ENCODE measurements at places on chromosomes 4 and X. TPM values are rescaled to one million over a fixed set of nuclear protein-coding genes. Genes with fewer than 3 reads are reported as not detected.

The PAGE5 gene
- total RNA-seq = not detected

The PLP1 gene
- total RNA-seq = 256 TPM

The ARL13A gene
- not detected for total RNA-seq

The MAGEC3 gene
- not detected for total RNA-seq

The SSX2 gene
- not detected for total RNA-seq

The SHROOM2 gene
- 5.0 TPM for total RNA-seq

The NAAA gene
- total RNA-seq = 70.5 TPM

The CRLF2 gene
- 0.84 TPM for total RNA-seq

The ANK2 gene
- total RNA-seq = 113 TPM

The GAGE12H gene
- not detected for total RNA-seq

The ITGB1BP2 gene
- 0.66 TPM for total RNA-seq

The HMX1 gene
- total RNA-seq = not detected

The TLR1 gene
- total RNA-seq = 29.7 TPM

The SMIM43 gene
- total RNA-seq = 5.7 TPM

The UPF3B gene
- 7.0 TPM for total RNA-seq

The LRP2BP gene
- total RNA-seq = 1.7 TPM

DNA sequence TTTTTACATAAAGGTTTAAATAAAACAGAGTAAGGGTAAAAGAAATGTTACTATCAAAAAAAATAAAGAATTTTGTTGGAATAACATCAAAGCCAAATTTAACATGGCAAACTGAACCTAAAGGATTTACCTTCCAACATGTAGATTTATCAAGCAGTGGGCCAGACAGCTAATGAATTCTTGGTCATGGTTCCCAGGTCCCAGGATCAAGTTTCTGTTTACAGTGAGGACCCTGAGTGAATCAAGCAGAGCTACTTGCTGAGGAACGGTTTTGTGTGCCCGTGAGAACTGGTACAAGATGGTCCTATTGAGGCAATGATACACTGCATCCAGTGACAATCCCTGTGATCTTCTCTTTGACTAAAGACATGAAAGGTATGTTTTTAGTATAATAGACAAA lies 157.1 kb downstream of the CDS1 start:
- no peak for DNase-seq

DNA sequence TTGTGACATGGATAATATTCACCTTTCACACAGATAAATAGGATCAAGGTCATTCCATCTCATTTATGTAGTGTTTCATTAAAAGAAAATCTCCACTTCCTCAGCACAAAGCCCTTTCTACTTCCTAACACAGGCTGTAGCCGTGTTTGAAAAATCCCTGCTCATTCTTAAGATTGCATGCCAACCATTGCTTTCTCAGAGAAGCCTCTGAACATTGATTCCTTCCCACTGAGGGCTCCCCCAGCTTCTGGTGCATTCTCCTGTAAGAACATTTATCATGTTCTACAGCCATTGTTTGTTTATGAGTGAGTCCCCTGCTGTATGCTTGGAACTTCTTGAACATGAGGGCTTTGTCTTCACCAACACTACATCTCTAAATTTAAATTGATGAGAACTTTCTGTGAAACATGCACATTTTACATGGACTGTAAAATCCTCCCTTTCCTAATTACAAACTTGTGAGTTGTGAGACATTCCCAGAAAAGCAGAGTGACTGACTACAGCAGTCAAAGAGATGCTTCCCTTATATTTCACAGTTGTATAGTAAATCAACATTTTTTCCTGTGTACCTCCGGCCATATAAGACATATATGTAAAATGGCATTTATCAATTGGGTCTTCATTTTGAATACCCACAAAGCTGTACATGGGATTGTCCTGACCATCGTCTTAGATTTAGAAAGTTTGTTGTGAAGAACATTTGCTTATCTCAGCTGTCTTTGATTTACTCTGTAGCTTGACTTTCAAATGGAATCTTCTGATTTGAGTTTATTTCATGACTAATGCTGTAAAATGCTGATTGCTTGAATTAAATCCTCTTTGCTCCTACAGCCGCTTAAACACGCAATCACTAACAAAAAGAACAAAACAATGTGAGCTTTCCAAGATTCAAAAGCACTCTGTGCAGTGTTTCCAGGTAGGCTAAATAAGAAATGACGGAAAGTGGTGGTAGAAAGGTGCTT lies 600.5 kb upstream of the SLIT2 start:
- no peak for DNase-seq

DNA sequence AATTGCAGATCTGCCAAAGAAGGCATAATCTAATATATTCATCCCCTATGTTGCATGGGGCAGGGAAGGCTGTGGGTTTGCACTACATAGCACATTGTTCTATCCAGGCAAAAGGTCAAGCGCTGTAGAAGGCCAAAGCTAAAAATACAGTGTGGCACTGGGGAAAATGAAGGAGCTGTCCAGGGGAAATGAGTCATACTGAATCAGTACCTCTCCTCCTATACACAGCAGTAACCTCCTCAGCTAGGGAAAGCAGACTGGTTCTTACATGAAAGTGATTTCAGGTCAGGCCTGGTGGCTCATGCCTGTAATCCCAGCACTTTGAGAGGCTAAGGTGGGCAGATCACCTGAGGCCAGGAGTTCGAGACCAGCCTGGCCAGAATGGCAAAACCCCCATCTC lies 31.0 kb upstream of the SLC25A4 start:
- no peak for DNase-seq

DNA sequence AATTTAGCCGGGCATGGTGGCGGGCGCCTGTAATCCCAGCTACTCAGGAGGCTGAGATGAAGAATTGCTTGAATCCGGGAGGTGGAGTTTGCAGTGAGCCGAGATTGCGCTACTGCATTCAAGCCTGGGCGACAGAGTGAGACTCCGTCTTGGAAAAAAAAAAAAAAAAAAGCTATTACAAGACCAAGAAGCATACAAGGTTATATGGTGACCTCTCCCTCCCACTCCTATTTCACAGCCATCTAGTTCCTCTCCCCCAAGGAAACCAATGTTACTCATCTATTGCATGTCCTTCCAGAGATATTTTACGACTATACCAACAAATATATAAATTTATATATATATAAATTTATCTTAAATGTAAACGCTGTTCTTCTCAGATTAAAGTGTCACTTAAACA lies 3.2 kb downstream of the SLC9A7 start:
- DNase-seq = no peak

GRCh38 chr4:186946136-186946535 lies 222.5 kb upstream of the FAT1 start:
- no peak for DNase-seq

DNA sequence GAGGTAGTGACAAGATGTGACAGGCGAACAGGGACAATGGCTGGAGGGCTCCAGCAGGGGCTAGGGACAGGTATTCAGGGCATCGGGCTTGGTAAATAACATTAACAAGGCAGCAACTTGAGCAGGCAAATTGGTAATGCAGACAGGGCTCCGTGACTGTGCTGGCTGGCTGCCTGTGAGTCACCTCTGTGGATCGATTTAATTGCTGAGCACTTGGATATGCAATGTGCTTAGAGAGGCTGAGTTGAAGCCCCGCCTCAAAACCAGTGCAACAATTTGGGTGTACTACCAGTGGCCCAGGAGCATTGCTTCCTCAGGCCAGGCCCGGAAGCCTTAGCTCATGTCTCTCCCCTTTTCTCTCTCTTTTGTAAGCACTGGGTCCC lies 19.5 kb downstream of the CNGA2 start:
- DNase-seq = no peak

GRCh38 chr4:152344001-152344400 lies 191.9 kb downstream of the FBXW7 start:
- DNase-seq = no peak

DNA sequence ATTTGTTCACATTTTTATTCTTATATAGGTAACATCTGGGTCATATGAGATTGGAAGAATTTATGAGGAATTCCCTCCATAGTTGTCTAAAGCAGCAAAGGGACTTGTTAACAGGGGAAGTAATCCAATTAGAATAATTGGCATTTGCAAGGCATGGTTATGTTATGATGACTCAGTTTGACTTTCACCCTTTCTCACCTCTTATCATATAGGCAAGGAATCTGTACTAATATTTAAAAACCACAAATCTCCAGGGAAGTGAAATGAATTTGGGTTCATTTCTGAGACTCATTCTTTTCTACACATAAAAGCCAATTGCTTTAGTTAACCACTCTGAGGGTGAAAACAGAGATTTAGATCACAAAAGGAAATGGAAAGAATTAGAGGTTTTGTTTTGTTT lies 281.5 kb upstream of the DKK2 start:
- DNase-seq = no peak

GRCh38 chr4:134057356-134057755 lies 144.2 kb downstream of the PABPC4L start:
- no peak for DNase-seq

GRCh38 chr4:156805696-156806095 lies 165.9 kb downstream of the PDGFC start:
- DNase-seq = no peak

- DNase-seq = no peak
Measured at GRCh38 chr4:170391066-170391740, 301.4 kb upstream of the AADAT start.

DNA sequence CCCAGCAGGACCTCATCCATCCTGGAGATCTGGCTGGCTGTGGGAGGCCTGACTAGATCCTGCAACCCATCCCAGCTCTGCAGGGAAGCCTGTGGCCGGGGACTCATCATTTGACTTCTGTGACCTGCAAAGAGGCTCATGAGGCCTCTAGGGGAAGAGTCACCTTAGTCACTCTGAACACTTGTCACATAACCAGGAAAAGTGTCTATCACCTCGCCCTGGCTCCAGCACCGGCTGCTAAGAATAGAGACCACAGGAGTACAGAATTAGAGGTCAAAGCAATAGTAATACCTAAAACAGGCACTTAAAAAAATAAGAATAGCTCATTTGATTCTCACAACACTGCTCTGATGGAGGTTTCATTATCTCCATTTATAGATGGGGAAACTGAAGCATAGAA lies 3.8 kb upstream of the NSG1 start:
- no peak for DNase-seq

- no peak for DNase-seq
Measured at GRCh38 chrX:9003041-9003440, 30.9 kb downstream of the FAM9B start.

DNA sequence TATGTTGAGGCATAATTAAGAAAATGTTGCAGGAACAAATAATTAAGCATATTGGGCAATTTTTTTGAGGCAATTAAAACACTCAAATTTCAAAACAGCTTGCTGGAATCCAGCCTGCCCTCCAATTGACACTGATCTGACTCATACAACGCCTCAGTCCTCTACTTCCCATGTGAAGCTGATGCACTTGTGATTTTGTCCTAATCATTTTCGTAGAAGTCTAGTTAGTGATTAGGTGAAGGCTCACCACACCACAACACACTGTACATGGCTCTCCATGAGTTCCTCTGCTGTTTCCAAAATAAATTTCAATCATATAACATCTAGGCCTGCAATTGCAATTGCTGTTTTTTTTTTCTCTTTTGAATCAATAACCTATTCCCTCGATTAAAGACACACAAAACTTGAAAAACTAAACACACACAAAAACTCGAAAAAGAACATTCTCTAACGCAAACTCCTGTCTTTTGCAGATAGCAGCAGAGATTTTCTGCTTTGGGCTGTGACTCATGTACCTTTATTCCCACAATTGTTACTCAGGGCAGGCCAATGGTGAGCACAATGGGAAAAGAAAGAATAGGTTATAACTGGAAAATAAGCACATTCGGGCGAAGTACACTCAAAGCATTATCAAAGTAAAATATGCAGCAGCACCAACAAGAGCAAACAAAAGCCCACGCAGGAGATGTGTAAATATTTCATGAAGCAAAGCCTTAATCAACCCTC lies 1.7 kb downstream of the GPRIN3 start:
- no peak for DNase-seq

DNA sequence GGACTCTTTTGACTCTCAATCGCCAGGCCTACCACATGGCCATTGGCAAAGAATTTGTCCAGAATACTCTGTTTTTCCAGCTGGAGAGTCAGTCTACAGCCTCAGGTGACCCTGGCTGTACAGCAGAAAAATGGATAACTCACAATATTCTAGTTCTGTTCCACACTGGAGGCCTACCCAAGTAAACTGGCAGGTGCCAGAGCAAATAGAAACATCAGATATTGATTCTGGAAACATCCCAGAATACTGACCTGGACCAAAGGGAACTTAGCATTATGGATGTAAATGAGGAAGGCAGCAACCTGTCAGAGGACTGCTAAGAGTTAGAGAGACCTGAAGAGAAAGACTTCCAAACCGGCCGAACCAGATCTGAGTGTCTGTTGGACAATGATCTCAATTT lies 147.9 kb upstream of the SMAD1 start:
- DNase-seq = no peak

GRCh38 chr4:145320294-145320693 lies 139.9 kb upstream of the OTUD4 start:
- no peak for DNase-seq

DNA sequence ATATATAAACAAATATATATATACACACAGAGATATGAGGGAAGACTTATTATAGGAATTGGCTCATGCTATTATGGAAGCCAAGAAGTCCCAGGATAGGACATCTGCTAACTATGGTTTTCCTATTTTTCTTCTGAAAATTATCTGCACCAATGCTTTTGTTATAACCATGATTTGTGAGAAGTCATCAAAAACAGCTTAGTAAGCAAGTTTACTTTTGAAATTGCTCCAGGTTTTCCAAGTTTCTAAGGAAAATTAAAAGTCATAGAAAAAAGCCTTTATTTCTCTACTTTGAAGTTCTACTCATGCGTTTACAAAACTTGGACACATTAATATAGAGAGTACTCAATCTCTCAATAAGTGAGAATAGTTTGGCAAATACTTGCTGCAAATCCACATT lies 213.1 kb downstream of the TRAM1L1 start:
- no peak for DNase-seq

DNA sequence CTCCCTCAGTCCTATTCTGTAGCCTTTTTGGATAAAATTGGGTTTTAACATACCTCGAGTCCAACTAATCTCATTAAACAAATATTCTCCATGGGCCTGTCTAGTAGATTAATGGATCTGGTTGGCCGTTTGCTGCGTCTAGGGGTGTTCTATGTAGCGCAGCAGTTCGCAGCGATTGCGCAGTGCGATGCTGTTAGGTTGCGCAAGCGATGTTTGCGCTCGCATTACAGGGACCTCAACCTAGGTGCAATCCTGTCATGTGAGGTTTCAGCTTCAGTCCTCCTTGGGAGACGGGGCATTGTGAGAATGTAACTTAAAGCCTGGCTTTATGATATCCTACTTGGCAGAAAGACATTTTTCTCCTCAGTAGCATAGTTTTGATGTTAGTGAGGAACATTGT lies 14.0 kb downstream of the OGT start:
- no peak for DNase-seq

DNA sequence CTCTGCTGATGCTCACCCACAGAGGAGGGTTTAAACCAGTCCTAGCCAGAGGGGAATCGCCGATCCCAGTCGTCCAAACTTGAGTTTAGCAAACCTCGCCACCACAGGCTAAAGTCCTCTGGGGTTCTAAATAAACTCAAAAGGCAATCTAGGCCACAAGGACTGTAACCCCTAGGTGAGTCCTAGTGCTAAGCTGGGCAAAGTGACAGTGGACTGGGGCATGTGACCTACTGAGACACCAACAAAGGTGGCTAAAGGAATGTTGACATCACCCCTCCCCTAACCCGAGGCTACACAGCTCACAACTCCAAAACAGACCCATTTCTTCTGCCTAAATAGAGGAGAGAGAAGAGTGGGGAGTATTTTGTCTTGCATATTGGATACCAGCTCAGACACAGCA lies 142.8 kb upstream of the PRDX4 start:
- DNase-seq = no peak

GRCh38 chr4:128298852-128299251 lies 11.2 kb upstream of the PGRMC2 start:
- no peak for DNase-seq

GRCh38 chrX:75337525-75337924 lies 63.6 kb downstream of the UPRT start:
- no peak for DNase-seq

GRCh38 chr4:78069319-78069718 lies 12.2 kb downstream of the FRAS1 start:
- DNase-seq = no peak
